Mesothelial cell of epicardium (in vitro differentiated cells): ENCODE measurements at places on chromosomes 1 and 21.

DNA sequence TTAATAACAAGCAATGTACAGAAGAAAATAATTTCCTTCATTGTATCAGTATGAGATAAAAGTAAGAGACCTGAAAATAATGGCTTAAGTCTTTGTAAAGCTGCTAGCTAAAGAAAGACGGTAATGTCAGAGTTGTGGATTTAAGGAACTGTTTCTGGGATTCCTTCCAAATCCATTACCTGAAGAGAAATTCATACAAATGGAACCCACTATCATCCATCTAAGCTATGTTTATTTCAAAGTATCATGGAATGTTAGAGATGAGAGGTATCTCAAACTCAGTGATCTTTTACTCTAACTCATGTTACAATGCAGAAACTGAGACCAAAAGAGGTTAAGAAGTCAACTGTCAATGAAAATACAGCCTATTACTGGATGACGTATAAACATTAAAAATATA lies 197.7 kb downstream of the DENND1B start:
- DNase-seq: no peak

- DNase-seq: no peak
Observed at GRCh38 chr1:106952776-106953175, 103.7 kb upstream of the PRMT6 start.

DNA sequence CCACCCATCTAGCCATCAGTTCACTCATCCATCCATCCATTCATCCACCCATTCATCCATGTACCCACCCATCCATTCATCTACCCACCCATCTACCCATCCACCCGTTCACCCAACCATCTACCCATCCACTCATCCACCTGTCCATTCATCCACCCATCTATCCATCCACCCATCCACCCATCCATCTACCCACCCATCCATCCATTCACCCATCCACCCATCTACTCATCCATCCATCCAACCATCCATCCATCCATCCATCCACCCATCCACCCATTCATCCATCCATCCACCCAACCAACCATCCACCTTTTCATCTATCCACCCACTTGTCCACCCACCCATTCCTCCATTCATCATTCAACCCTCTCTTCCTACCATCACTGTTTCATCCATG lies 80.3 kb downstream of the KIF14 start:
- DNase-seq: no peak

GRCh38 chr1:36156329-36157114 lies 562 bp downstream of the MAP7D1 start:
- DNase-seq: no peak

DNA sequence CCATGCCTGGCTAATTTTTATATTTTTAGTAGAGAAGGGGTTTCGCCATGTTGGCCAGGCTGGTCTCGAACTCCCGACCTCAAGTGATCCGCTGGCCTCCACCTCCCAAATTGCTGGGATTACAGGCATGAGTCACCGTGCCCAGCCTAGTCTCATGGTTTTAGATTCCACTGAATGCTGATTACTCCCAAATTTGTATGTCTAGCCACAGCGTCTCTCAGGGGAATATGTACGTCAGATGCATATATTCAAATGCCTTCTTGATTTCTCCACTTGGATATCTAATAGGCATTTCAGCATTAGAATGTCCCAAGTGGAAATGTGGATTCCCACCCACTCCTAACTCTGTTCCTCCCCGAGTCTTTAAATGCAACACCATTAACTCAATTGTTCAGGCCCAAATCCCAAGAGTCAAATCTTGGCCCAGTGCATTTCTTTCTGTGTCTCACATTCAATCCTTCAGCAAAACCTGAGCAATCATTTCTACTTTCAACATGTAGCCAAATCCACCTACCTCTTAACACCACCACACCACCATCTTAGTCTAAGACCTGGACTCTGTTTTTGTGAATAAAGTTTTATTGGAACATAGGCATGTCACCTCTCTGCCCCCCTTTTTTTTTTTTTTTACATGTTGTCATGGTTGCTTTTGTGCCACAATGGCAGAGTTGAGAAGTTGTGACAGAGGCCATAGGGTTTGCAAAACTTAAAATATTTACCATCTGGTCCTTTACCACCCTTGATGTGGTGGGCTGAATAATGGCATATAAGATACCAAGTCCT lies 9.8 kb upstream of the CAMTA1 start:
- no peak for DNase-seq

GRCh38 chr1:15187175-15188129 lies 33.9 kb downstream of the TMEM51 start:
- DNase-seq: no peak

GRCh38 chr1:214476229-214476985 lies 75.0 kb downstream of the PTPN14 start:
- DNase-seq: no peak

DNA sequence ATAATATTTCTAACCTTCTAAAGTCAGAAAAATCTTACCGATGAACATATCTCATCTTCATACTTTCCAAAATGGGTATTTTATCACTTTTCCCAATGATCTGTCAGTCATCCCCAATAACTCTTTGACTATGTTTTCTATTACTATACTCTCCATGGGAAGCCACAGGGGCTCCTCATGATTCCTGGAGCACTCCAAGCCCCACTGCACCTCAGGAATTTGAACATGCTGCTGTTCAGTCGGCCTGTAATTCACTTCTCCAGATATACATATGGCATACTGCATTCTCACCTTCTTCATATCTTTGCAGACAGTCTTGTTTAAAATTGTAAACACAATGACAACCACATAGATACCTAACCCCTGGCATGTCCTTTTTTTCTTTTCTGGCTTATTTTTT lies 333.0 kb downstream of the BRINP3 start:
- no peak for DNase-seq

GRCh38 chr1:235017191-235017590 lies 111.4 kb downstream of the TOMM20 start:
- DNase-seq: no peak

DNA sequence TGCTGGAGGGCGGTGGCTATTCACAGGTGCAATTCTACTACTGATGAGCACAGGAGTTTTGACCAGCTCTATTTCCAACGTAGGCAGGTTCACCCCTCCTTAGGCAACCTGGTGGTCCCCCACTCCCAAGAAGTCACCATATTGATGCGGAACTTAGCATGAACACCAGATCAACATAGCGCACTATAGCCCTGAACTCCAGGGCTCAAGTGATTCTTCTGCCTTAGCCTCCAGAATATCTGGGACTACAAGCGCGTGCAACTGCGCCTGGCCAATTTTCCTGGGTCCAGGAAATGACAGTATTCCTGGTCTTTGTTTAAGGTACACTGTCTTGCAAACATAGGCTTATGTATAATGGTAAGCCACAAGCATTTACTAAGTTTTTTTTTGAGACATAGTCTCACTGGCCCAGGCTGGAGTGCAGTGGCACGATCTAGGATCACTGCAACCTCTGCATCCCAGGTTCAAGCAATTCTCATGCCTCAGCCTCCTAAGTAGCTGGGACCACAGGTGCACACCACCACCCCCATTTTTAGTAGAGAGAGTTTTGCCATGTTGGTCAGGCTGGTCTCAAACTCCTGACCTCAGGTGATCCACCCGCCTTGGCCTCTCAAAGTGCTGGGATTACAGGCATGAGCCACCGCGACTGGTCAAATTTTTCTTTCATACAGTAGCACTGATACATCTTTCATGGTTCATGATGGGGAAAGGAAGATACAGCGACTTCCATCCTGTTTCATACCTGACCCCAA lies 12.6 kb downstream of the MCL1 start:
- DNase-seq: no peak

DNA sequence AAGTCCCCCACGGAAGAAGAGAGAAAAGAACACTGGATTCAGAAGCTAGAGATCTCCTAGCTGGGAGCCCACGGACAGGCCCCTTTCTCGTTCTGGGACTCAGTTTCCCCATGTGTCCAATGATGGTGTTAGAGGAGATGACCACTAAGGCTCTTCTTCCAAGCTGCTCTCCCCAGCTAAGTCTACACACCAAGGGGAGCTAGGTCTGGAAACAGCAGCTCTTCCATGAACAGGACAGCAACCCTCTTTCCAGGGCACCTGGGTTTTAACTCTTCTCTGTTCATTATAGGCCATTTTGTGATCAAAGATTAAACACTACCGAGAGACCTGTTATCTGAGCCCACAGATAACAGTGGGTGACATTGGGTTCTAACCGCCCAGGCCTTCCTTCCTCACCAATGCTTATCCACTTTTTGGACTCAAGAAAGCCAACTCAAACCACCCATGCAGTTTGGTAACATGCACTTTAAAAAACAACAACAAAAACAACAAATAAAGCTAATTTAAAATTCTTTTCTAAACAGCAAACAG lies 85.9 kb downstream of the MRPL37 start:
- no peak for DNase-seq

GRCh38 chr1:1183221-1183747 lies 9.6 kb downstream of the TTLL10 start:
- DNase-seq: no peak

GRCh38 chr1:116878804-116879477 lies 30.8 kb upstream of the PTGFRN start:
- peak; percentile 48 for DNase-seq

DNA sequence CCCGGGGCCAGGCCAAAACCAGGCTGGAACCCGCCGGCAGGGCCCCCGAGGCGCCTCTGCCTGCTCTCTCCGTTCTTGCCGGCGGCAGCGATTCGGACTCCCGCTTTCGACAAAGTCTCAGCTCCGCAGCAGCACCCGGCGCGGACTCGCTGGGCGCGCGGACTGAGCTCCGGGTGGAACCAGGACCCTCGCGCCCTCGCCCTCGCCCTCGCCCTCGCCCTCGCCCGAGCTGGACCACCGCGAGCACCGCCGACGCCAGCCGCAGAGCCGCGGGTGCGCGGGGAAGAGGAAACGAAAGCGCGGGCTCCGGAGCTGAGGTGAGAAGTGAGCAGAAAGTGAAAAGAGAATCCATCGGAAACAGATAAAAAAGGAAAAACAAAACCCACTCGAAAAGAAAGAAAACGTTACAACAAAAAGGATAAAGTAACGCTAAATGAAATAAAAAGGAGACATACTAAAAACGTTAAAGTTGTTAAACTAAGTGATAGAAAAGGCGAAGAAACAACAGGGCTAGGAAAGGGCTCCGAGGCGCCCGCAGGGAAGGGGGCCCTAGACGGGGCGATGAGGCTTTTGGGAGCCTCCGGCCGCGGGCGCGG lies 64.9 kb downstream of the MEF2D start:
- DNase-seq: no peak

- DNase-seq: no peak
Observed at GRCh38 chr1:119380983-119381662, 12.5 kb downstream of the HAO2 start.

DNA sequence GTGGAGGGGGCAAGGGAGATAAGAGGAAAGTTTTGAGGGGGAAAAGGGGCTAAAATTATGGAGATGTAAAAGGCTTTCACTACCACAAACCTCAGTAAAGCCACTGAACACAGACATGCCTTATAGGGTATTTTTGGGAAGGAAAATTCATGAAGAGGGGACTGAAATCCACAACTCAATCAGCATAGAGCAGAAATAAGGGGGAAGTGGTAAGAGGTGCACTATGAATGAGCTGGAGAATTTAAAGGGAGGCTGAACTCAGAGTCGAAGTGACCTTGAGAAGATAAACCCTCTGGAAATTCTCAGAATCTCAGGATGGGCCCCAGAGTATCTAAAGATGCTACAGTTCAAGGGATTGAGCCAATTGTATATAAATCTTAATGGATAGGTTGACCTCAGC lies 15.3 kb downstream of the RHEX start:
- no peak for DNase-seq

DNA sequence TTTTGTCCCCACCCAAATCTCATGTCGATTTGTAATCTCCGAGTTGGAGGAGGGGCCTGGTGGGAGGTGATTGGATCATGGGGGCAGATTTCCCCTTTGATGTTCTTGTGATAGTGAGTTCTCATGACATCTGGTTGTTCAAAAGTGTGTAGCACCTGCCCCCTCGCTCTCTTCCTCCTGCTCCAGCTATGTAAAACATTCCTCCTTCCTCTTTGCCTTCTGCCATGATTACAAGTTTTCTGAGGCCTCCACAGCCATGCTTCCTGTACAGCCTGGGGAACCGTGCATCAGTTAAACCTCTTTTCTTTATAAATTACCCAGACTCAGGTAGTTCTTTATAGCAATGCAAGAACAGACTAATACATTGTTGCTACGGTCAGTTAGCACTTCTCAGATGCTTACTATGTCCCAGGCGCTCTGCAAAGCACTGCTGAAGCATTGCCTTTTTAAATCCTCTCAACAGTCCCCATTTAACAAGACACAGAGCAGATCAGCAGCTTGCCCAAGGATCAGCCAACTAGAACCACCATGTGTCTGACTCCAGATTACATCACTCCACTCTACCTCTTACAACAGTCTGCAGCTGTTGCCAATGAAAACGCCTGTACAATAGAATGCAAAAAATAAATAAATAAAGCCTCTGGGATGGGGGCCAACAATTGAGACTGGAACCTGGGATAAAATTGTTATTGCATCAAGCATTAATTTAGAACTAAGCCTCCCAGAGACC lies 52.4 kb upstream of the USP1 start:
- DNase-seq: no peak

DNA sequence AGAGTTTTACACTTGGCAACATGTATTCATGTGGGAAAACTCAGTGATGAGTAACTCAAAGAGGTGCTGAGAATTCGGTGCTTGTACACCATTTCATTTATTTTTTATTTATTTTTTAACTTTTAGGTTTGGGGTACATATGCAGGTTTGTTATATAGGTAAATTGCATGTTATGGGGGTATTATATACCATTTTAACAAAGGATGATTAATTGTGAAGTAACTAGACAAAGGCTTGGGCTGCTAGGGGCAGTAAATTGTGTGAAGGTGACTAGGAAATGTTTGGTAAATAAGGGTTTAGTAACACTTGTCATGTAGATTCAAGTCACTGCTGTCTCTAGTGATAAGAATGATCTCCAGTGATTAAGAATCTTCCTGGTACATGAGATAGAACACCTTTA lies 139.0 kb downstream of the MAST2 start:
- no peak for DNase-seq

DNA sequence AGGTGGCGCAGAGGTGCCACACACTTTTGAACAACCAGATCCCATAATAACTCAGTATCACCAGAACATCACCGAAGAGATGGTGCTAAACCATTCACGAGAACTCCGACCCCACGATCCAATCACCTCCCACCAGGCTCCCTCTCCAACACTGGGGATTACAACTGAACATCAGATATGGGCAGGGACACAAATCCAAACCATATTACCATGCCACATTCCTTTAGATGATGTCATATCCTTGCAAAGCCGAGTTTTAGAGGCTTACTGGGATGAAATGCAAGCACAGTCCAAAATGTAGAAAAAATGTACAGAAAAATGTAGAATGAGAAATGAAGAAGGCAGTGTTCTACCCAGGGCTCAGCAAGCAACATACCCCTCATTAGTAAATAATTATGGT lies 64.7 kb downstream of the SGIP1 start:
- no peak for DNase-seq
